ENCODE measurements at places on chromosomes 12 and 14.

- DNase-seq: no peak
Measured at GRCh38 chr12:80045594-80045993, 53.7 kb upstream of the OTOGL start.

GRCh38 chr12:96892104-96892503 lies 15.0 kb upstream of the NEDD1 start:
- no peak for DNase-seq

DNA sequence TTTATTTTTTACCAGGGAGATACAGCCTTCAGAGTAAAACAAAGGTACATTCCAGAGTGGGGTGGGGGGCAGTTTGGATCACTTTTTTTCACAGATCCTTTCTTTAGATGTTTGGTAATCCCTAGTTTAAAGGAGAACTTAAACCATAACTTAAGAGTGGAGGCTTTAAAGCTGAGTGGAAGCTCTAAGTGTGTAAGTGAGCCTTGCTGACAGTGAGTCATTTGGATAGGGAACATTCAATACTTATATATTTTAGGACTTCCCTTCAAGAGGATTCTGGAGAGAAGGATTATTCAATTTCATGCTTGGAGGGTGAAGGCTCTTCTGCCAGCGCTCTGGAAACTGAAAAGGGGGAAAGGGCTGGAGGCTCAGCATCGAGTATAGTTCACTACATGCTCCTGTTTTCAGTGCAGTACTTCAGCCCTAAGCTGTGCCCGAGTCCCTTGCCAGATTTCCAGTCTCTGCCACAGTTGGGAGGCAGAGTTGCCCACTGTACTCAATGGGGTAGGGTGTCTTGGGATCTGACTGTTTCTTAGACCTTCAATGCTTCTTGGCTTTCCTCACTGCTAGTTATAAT lies 8.4 kb downstream of the PRKAG1 start:
- no peak for DNase-seq

DNA sequence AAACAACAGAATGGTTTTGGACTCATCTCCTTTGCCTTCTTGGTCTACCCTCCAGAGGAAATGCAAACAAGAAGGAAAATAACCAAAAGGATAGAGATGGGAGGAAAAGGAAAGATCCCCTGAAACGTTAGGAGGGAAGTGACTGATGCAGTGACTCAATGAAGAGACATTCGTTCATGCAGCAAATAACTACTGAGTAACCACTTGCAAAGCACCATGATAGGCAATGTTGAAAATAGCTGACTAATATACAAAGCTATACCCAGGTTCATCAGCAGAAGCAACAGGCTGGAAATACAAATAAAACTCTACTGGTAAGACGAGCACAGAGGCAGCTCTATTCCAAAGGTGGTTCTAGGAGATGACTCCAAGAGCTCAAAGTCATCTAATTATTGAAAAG lies 41.8 kb downstream of the R3HDM2 start:
- DNase-seq: no peak

DNA sequence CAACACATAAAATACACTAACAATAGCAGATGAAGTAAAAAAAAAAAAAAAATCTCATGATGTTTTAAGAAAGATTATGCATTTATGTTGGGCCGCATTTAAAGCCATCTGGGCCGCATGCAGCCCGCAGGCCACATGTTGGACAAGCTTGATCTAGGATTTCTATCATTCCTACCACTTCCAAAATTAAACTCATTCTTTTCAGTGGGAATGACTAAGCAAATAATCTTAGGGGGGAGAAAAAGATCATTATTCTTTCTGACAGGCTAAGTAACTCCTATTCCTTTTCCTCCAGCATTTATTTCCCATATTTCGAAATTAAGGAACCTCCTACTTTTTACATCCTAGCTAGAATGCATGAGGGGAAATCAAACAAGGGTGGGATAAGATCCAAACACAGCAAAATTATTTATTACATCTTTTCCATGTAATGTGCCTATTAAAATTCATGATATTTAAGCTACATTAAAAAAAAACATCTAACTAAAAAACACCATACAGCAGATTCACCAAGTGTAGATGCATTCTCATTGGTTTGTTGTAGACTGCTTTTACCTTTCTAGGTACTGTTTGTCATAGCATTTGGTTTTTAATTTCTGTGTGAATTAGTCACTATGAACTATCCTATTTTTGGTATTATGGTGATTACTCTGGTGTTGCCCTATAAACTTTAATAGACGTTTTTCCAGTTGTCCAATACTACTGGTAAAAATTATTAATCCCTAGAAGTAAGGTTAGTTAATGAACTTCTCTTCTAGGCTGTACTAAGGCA lies 76.1 kb downstream of the RASSF8 start:
- DNase-seq: no peak

DNA sequence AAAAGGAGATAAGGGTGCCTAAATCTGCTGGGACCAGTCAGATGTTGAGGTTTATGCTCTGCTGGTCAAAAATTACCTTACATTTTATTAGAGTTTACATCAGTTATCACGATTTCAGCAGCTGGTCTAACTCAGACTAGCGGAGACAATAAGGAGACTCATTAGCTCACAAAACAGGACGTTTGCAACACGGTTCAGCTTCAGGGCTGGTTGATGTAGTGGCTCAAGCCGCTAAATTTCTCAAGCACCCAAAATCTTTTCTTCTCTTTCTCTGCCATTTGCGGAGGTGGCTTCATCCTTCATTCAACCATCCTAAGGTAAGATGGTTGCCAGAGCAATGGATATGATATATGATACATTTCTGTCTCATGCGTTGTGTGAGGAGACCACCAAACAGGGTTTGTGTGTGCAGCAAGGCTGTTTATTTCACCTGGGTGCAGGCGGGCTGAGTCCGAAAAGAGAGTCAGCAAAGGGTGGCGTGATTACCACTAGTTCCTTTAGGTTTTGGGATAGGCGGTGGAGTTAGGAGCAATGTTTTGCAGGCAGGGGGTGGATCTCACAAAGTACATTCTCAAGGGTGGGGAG lies 30.3 kb upstream of the CLIP1 start:
- DNase-seq: no peak

DNA sequence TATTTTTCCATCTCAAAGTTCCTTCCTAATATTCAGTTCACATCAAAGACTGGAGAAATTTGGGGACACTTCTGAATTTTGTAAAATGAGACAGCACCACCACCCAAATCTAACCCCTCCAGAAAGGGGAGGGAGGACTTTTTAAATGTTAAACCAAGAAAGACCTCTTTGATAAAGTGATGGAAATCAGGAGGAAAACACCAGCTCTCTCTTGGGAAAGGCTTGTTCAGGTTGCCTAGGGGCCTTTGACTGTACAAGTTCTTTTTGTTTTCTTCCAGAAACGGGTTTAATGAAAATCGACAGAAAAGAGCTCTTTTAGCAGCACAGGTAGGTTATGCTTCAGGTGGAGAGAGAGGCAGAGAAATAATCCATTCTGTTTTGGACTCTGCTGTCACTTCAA lies 112.3 kb downstream of the OTOGL start:
- DNase-seq: no peak

GRCh38 chr12:132514216-132514820 lies 24.4 kb downstream of the FBRSL1 start:
- DNase-seq: no peak

DNA sequence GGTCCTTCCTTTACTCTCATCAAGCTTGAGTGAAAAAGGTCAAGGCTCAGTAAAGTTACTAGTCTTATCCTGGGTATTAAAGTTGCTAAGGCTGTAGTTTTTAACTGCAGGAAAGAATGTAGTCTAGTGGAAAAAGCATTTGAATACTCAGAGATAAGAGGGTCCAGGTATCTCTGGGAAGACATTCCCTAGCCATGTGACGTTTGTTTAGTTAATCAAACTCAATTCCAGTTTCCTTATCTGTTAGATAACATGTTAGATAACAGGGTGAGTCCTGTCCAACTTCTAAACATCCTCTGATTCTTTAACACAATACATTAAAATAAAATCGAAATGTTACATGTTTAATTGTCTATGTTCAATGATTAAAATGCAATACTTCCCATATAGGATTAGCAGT lies 720.7 kb upstream of the LMO3 start:
- no peak for DNase-seq

DNA sequence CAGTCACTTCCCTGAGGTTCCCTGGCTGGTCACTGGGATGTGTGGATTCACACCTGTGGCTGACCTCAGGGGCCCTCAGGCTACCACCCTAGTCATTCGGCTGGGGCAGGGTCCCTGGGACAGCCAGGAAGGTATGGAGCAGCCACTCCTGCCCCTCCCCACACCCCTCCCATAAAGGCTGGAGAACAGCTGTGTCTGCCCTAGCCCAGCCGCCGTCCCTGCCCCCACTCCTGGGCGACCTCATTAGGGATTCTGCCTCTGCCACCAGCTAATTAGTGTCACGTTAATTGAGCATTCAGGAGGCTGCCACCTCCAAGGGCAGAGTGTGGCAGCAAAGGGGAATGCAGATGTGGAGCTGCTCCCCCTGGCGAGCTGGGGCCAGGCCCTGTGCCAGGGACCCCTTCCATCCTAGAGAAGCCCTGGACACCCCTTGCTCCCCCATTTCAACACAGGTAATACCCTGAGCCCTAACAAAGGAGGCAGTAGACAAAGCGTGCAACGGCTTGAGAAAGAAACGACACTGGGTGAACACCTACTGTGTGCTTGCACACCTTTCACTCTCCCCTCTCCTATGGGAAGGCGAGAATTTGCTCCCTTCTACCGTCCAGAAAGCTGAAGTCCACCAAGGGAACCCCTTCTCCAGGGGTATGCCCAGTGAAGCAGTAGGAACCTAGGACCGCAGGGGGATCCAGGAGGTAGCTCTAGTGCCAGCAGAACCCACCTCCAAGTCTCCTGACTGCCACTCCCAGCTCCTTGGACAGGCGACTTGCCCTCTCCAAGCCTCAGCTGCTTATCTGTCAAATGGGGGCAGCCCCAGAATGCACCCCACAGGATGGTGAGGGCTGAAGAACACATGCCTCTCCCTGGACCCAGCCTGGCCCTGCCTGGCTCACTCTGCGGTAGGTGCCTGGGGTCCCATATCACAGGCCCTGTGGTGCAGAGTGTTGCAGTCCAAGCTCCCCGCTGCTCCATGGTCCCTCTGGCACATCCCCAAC lies 45.1 kb downstream of the FAM222A start:
- no peak for DNase-seq

DNA sequence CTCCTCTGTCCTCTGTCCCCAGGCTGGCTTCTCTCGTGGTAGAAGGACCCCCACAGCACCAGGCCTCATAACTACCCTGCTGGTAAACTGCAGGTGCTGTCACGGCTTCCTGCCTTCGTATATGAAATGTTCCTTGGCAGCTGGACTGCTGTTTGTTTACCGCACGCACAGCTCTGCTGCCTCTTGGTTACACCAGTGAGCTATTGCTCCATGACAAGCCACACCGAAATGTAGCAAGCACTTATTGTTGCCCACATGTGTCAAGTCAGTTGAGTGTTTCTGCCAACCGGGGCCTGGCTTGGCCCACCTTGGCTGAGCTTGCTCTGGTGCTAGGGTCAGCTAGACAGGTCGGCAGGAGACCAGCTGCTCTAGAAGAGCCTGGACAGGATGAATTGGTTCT lies 21.7 kb upstream of the TCL1B start:
- no peak for DNase-seq

DNA sequence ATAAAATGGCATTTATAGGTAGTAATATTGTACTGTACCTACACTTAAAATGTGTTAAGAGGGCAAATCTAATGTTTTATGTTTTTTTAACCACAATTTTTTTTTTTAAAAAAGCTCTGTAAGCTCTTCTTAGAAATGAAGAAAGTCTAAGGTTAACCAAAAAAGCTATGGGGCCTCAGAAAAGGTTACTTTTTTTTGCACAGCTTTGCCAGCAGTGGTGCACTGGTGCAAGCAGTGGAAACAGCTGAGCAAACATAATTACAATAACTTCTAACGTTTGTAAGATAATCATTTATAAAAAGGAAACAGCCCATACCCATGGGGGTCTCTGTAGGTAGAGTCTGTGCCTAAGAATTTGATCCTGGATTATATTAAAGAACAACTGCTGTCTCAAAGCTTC lies 85.1 kb upstream of the NID2 start:
- DNase-seq: no peak

- DNase-seq: no peak
Measured at GRCh38 chr12:28135801-28136439, 54.3 kb upstream of the CCDC91 start.

DNA sequence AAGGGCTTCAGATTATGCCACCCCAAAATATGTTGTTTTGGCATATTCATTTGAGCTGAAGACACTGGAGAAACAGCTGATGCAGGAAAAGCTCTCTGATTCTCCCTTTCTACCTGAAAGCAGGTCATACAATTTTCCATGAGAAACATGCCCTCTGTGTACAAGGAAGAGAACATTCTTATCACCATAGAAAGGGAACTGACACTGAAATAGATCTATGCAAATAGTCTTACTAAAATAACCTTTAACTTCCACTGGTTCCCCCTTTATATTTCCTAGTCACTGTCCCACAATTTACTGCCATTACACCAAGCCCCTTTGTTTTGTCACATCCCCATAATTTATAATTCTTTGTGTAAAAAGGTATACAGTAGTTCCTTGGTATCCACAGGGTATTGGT lies 9.6 kb upstream of the PHC1 start:
- DNase-seq: no peak

DNA sequence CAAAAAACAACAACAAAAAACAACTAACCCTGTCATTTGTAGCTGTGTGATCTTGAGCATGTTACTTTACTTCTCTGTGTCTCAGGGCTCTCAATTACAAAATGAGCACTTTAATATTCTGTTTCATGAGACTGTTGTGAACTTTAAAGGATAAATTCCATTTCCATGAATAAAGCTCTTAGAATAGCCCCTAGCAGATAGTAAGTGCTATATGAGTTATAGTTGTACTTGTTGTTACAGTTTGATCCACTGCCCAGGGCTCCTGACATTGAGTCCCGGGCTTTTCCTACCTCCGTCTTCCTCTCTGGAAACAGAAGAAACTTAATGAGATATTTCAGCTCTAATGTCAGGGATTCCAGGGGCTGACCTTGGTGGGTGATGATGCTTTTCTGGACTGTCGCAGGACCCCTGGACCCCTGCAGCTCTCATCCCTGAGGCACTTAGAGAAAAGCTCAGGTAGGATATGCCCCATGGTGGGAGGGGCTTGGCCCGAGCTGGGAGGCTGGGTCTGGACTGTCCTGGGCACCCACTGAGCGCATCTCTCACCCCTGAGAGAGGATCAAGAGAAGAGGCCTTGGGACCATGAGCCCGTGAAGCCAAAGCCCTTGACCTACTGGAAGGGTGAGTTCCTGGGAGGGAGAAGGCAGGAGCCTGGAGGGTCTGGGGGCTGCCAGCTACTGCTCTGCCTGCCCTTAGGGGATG lies 5.1 kb downstream of the P3H3 start:
- DNase-seq: no peak

GRCh38 chr14:29240066-29240465 lies 473.5 kb downstream of the FOXG1 start:
- DNase-seq: no peak

DNA sequence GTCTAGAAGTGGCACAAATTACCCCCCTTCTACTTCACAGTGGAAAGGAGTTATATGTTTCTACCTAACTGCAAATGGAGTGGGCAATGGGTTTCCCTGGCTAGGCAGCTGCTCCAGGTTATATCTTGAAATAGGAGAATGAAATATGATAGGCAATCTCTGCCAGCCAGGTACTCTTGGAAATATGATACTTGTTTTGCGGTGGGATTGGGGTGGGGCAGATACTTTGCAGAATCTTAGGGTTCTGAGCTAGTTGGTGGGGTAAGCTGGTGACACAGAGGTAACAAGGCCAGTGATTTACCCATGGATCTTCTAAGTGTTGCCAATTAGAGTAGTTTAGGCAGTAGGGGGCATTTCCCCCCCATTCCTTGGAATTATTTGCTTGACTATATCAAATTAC lies 140.1 kb downstream of the ATP23 start:
- DNase-seq: no peak

GRCh38 chr12:124709722-124710687 lies 142.6 kb upstream of the NCOR2 start:
- no peak for DNase-seq
